ENCODE measurements at places on chromosomes 2 and 18.

DNA sequence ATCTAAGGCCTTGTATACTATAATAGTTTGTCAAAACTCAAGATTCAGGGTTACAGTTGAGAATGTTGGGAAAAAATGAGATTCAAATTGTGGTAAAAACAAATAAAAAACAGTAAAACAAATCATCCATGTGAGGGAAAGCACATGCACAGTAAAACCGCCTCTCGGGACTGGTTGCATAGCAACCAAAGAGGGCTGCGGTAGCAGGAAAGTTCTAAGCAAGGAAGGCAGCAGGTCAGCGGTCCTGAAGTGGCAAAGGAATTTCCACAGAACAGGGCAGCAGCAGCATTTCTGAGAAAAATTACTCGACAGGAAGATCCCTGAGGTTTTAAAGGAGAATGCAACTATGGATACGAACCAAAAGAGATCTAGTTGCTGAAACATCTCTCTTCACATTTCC is 93.7 kb downstream of the DYNAP start:
- no peak for DNase-seq

DNA sequence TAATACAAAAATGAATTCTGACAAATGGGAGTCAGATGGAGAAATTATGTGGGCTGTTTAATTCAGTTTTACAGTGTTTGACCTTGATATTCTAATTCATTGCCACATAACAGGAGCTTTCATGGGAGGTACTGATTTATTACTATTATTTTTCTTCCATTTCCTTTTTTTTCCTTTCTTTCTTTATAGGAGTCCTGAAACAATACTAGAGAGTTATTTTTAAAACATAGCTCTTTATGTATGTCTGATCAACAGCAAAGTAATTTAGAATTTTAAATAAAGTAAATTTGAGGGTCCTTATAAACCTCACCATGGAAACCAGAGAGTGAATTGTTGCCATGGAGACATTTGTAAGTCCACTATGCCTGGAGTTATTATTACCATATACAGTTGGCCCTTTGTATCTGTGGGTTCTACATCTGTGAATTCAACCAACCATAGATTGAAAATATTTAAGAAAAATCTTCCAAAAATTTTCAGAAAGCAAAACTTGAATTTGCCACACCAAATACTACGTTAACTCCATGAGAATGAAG is 40.9 kb upstream of the PPP4R1 start:
- no peak for DNase-seq

GRCh38 chr2:179751163-179751809 is 110.1 kb downstream of the ZNF385B start:
- peak; percentile 33 for DNase-seq

DNA sequence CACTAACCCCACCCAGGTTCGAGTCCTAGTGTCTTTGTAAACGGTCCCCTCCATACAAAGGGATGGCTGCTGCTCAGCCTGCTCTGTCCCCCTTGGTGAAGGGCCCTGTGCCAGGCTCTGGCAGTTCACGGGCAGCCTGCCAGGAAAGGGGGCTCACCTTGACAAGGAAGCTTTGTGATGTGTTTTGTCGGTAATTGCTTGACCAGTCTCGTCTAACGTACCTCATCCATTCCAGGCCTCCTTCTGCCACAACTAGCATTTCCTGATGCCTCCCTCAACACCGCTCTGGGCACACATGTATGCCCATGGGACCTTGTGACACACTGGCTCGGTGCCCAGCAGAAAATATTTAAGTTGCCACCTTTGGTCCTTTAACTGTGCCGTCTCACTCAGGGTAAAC is 171.9 kb downstream of the KLHL29 start:
- no peak for DNase-seq

GRCh38 chr2:95359501-95359930 is 43.0 kb upstream of the FAHD2A start:
- no peak for DNase-seq

- DNase-seq, result no peak
Observed at GRCh38 chr18:8276406-8276805, 332.8 kb upstream of the RAB12 start.

DNA sequence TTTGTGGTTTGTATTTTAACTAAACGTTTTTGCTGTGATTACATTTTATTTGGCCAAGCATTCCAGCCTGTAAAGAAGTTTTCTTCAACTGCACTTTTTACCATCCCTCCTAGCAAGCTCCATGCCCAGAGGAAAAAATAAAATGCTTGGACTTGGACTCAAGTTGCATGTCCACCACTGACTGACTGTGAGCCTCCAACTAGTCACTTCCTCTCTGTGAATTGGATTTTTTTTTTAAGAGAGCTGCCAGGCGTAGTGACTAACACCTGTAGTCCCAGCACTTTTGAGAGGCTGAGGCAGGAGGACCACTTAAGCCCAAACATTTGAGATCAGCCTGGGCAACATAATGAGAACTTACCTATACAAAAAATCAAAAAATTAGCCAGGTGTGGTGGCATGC is 1185.2 kb upstream of the PIK3C3 start:
- no peak for DNase-seq

GRCh38 chr2:16640867-16641266 is 24.8 kb downstream of the CYRIA start:
- DNase-seq, result peak; percentile 57

- no peak for DNase-seq
Observed at GRCh38 chr2:163417596-163418337, 318.0 kb downstream of the FIGN start.

DNA sequence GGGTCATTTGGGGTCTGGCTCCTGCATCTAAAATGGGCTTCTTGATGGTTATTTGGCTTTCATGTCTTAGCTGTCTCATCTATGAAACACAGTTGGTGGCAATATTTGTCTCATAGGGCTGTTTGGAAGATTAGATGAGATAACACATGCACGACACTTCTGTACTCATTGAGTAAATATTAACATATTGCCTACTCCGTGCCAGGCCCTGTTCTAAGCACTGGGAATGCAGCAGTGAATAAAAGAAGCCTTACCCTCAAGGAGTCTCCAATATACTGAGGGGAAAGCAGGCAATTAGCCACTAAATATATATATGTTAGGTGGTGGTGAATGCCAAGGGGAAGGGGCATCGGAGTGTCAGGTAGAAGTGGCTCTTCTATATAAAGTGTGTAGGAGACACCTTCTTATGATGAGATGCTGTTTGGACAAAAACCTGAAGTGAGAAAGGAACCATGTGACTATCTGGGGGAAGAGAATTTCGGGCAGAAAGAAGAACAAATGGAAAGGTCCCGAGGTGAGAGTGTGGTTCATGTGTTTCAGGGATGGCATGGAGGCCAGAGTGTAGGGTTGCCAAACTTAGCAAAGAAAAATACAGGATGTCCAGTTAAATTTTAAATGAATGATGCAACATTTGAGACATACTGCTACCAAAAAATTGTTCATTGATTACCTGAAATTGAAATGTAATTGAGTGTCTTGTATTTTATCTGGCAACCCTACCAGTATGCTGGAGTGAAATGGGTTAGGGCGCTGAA is 11.8 kb downstream of the SLC3A1 start:
- DNase-seq, result no peak
